A172 (cell line): ENCODE measurements at places on chromosomes 1 and 21. TPM values are rescaled to one million over a fixed set of nuclear protein-coding genes. Genes with fewer than 3 reads are reported as not detected.

DNA sequence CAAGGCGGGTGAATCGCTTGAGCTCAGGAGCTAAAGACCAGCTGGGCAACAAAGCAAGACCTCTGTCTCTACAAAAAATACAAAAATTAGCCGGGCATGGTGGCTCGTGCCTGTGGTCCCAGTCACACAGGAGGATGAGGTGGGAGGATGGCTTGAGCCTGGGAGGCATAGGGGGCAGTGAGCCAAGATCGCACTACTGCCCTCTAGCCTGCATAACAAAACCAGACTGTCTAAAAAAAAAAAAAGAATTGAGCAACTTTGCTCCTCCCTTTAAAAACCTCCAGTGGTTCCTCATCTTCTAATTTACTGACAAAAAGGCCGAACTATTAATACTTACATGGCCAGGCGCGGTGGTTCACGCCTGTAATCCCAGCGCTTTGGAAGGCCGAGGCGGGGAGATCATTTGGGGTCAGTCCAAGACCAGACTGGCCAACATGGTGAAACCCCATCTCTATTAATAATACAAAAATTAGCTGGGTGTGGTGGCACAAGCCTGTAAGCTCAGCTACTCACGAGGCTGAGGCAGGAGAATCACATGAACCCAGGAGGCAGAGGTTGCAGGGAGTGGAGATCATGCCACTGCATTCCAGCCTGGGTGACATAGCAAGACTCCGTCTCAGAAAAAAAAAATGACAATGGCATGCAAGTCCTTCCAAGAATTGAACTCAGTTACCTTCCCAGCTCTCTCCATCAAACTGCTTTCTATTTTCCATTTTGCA is 4.4 kb downstream of the ACBD3 start:
- DNase-seq = peak; percentile 75

CD164L2 gene
- not detected in 2 replicates for total RNA-seq

GRCh38 chr1:158534496-158534895 is 19.7 kb downstream of the OR6Y1 start:
- no peak for DNase-seq

DNA sequence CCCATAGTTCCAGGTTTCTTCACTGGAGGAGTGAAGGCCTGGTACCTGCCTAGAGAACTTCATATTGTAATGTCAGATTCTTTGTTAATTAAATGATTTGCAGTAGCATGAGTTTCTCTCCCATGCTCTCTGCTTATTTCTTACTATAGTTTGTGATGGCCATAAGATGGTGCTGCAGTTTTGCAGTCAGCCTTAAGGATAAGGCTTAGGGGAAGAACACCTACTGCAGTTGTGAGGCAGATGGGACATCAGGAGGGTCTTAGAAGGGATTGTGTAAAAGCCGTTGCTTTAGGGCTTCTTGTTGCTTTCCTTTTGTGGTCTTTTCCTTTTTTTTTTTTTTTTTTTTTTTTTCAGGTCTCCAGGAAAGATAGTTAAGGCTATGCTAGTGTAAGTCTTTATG is 61.8 kb downstream of the MACF1 start:
- DNase-seq = no peak

DNA sequence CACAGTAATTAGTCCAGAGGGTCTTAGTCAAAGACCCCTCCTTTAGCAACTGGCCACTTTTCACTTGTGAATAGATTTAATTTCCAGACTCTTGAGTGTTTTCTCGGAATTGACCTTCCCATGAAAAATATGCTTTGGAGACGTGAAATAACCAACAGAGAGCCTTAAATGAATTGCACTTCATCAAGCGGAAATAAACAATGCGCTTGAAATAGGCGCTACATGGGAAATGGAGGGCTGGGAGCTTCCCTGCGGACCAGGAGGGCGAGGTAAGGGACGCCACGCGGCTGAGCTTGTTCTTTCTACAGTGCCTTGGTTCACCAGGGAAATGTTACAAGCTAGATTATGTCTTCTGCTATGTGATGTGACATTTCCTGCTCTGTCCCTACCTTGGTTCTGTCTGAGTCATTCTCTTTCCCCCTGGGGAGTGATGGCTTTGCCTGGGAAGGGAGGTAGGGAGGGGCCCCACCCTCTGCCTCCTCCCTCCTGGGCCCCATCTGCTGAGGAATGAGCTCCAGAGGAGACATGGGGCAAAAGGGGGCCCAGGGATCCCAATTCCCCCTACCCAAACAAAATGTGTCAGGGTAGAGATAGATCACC is 619.3 kb downstream of the PTPRU start:
- peak; percentile 31 for DNase-seq

SELENON gene
- total RNA-seq = 21.7 and 28.4 TPM in 2 replicates

- no peak for DNase-seq
These were observed 6.4 kb downstream of the TTC22 start for GRCh38 chr1:54794451-54795355.

TMEM82 gene
- not detected in 2 replicates for total RNA-seq

TFF2 gene
- total RNA-seq = not detected in 2 replicates

LCE3D gene
- total RNA-seq = not detected in 2 replicates

FAM131C gene
- 1.1 and 1.8 TPM in 2 replicates for total RNA-seq
